ENCODE measurements at places on chromosomes 1 and 21. TPM values are rescaled to one million over a fixed set of nuclear protein-coding genes. Genes with fewer than 3 reads are reported as not detected.

Gene BRINP3
- total RNA-seq = 0.31 TPM

DNA sequence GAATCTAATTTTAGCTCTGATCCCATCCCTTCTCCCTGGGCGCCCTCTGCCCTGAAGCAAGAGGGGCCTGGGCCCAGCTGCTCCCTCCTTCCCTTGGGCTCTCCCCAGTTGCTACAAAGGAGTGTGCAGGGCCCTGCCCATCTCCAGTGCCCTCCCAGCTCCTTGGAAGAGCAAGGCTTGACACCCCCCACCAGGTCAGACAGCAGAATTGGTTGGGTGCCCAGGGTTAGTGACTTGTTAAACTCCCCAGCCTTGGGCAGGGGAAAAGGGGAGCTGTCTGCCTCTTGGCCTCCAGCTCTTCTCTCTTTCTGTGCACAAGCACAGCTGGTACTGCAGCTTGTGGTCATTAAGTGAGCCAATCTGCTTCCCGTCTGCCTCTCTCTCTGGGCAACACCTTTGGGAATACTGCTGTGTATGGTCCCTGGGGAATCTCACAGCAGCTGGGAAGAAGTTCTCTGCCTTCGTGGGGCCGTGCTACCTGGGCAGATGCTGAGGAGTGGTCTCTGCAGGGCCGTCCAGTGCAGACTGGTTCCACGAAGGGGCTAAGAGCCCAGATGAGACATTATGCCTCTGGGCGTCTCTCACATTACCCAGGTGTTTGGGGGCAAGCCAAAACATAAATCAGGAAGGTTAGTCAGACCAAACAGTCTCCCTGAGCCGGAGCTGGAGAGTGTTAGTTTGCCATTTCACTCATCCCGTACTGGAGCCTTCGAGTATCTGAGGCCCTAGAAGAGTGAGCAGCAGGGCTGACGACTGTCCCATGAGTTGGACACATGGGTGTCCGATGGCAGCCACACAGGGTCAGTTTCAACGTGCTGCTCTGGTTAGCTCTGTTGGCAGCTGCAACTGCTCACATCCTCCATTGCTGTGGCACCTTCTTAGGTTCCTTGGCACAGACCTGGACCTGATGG lies 37.3 kb downstream of the TMEM53 start:
- DNase-seq = peak; percentile 45

DNA sequence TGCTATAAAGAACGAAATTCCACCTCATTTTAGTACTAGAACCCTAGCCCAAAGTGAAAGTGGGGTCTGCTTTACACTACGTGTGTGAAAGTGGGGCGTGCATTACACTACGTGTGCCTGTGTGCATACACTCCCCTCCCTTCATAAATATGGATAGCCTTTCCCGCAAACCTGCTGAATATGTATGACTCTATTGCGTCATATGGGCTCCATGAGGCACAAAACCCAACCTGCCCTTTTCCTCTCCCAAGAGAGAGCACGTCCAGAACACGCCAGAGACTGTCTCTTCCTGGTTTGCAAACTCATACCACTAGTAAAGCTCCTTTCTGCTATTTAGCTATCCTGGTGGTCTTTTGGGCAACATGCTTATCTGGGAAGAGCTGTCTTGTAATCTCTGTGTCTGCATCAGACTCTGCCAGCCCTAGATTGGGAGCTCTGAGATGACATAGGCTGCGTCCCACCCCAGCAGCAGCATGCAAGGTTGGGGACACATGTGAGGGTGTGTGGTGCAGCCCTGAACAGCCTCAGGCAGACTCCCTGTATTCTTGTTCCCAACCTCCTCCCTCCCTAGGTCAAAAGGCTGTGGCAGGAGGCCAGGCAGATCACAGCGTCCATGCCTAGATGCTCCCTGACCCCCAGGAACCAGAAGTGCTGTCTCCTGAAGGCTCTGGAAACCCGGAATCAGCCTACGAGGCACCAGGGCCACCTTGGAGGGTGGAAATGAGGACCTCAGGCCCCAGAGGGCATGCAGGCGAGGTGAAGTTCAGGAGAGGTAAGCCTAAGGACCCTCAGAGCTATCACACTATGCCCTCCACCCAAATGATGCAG lies 12.3 kb upstream of the PADI1 start:
- DNase-seq = no peak

Gene BSND
- total RNA-seq = not detected

DNA sequence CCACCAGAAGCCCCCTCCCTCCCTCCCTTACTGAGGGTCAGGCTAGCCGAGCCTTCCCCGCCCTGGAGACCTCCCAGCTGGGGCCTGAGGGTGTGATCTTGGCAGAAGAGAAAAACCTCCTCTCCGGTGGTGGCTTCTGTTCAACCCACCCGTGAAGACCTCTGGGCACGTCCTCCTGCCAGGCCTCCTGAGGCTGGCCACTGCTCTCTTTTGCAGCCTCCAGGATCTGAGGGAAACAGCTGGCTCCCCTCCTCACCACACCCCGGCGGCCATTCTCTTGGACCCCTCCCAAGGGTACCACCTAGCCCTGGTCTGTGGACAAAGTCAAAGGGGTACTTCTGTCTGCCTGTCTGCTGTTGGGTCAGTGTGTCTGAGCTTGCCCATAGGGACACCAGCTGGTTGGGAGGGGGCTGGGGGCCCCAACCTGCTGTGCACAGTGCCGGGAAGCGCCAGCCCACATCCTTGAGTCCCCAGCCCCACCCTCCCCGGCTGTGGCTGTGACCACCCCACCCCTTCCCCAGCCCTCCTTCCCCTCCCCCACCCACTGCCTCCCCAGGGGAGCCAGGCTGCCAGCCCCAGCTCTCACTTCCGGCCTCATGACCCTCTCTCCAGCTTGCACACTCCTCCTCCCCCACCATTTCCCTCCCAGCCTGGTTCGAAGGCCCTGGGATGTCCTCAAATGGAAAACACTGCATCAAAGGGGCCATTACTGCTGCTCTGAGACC lies 48.1 kb downstream of the AHDC1 start:
- DNase-seq = peak; percentile 57

DNA sequence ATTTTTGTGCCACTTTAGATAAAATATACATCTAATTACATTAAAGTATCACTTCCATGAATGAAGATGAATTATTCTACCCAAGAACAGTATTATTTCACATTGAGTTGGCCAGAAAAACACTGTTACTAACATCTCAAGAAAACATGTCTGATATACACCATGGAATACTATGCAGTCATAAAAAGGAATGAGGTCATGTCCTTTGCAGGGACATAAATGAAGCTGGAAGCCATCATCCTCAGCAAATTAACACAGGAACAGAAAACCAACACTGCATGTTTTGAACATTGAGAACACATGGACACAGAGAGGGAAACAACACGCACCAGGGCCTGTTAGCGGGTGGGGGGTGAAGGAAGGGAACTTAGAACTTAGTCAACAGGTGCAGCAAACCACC lies 69.0 kb downstream of the TESK2 start:
- DNase-seq = no peak

DNA sequence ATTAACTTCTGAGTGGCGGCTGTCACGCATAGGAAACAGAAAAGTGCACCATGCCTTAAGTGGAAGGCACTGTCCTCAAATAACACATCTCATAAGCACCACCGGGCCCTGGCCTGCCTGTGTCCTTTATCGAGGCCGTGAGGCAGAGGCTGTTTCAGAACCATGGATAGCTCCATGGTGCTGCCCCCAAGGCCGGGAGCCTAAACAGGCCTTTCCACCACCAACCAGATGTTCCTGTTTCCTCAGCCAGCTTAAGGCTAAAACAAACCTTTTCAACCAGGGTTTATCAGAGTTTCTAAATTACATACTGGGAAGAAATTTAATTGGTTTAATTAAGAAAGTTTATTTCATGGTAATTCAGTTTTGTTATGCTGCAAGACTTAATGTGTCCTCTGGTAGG lies 114.4 kb downstream of the DMRTA2 start:
- peak; percentile 85 for DNase-seq

GRCh38 chr1:194280463-194280862 lies 1094.0 kb upstream of the B3GALT2 start:
- no peak for DNase-seq

DNA sequence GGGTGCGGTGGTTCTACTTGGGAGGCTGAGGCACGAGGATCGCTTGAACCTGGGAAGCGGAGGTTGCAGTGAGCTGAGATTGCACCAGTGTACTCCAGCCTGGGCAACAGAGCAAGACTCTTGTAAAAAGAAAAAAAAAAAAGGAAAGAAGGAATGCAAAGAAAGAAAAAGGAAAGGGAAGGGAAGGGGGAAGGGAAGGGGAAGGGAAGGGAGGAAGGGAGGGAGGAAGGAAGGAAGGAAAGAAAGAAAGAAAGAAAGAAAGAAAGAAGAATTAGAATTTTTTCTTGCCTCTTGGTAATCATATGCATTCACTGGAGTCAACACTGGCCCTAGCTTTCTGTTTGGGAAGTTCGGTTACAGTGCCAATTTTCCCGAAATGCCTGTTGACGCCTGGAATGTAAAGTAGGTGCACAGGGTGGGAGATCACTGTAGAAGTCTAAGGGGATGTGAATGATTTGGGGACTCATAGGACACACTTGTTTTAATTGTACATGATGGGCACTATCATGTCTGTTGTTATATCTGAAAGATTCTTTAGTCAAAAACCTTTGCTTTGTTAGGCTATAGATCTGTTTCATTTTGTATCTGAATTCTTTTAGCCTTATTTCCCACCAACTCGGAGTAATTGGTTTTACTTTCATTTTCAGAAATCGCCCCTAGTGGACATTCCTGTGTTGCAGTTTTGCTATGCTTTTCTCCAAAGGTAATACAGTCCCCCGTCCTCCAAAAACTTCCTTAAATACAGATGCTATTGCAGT lies 59.8 kb upstream of the MORC3 start:
- peak; percentile 91 for DNase-seq

DNA sequence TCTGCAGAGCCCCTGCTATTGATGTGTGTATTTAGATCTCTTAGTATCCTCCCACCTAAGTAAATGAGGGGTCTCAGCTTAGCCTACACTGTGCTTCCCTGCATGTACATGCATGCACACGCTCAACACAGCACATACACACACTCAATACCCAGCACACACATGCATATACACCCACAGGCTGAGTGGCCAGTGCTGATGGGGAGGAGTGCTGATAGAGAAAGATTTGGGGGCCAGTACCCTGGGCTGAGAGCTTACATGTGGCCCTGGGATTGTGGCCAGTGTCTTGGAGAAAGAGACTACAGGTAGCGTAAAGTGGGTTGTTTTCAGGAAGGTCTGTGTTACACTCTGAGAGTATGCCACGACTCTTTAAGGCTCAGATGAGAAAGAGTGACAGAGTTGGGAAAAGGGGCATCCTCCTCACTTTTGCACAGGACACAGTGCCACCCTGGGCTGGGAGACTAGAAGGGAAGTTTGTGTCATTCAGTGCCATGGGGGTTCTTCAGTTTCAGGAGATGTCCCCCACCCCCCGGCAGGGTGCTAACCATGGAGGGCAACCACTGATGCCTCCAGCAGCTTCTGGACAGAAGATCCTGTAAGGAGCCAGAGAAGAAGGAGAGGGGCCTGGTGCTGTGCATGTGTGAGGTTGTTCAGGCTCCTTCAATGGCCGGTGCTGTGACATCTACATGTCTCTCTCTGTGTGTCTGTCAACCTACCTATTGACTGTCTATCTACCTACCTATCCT lies 166.8 kb downstream of the RHOU start:
- DNase-seq = no peak

Gene PRKAA2
- total RNA-seq = 81.1 TPM

- DNase-seq = no peak
Observed at GRCh38 chr1:199174336-199174735, 535.5 kb downstream of the PTPRC start.

- no peak for DNase-seq
Observed at GRCh38 chr1:242427519-242427918, 97.0 kb downstream of the PLD5 start.

Gene PCP4L1
- 4.9 TPM for total RNA-seq

- DNase-seq = no peak
Observed at GRCh38 chr1:245589316-245589715, 434.5 kb downstream of the KIF26B start.

Gene PPIH
- 28.9 TPM for total RNA-seq

Gene E2F2
- 6.2 TPM for total RNA-seq

Gene SH2D2A
- total RNA-seq = not detected

Gene TSTD1
- total RNA-seq = 53.9 TPM

Gene SPRR1A
- total RNA-seq = not detected

DNA sequence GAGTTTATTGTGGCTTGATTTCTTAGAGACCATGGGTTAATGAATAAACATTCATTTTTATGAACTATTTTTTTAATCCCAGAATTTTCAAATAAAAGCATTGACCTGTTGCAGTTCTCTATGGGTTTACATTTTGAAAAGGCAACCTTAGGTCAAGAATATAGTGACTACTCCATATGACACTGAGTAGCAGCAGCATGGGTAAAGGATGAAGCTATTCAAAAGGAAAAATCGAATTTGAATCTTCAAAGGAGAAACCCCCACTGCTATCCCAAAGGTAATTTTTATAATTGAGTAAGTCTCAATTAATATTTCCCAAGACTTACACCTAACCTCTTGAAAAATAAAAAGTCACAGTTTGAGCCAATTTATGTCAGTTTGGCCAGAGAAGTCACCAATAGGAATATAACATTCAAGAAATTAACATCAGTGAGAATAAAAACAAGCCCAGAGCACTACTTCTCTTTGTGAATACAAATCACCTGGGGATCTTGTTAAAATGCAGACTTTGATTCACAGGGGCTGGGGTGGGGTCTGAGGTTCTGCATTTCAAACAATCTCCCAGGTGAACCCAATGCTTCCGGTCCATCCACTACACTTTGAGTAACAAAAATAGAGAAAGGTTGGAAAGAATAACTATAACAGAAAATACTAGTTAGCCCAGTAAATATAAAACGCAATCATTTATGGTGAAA lies 39.8 kb downstream of the USP1 start:
- DNase-seq = no peak

DNA sequence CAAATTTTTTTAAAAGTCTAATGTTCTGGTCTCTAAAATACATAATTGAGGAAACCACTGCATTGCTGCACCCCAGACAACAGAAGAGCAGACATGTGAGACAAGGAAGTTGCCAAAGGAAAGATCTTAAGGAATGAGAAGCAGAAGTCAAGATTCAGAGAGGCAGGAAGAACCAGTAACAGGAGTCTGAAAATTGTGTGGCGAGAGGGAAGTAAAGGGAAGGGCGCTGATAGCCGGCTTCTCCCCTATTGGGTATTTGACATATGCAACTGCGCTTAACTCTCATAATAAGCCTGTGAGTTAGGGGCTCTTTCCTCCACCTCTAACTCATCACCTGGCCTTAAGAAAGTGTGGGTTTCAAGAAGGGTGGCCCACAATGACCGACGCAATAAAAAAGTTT lies 21.9 kb upstream of the KIF14 start:
- no peak for DNase-seq

GRCh38 chr1:71156590-71156989 lies 75.8 kb upstream of the ZRANB2 start:
- DNase-seq = no peak

Gene LCE1E
- total RNA-seq = not detected

Gene NPR1
- 8.5 TPM for total RNA-seq
